ENCODE measurements at places on chromosomes 13 and 19.

DNA sequence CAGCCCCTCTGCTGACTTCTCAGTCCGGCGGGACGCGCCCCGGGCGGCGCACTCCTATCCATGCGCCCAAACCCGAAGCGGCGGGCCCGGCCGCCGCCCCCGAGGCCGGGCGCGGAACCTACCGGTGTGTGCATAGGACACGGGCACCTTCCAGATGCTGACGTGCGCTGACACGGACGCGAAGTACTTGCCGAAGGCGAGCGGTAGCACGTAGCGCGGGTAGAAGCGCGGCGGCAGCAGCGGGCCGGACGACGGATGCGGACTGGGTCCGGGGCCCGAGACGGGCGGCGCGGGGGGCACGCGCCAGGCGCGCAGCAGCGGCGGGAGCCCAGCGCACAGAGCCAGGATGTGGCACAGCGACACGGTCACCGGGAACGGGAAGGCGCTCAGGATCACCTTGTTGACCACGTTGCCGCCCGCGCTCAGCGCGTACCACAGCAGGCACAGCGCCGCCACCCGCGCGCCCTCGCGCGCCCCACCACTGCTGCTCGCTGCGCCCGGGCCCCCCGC is 338 bp downstream of the SLC35E1 start:
- no peak for DNase-seq

DNA sequence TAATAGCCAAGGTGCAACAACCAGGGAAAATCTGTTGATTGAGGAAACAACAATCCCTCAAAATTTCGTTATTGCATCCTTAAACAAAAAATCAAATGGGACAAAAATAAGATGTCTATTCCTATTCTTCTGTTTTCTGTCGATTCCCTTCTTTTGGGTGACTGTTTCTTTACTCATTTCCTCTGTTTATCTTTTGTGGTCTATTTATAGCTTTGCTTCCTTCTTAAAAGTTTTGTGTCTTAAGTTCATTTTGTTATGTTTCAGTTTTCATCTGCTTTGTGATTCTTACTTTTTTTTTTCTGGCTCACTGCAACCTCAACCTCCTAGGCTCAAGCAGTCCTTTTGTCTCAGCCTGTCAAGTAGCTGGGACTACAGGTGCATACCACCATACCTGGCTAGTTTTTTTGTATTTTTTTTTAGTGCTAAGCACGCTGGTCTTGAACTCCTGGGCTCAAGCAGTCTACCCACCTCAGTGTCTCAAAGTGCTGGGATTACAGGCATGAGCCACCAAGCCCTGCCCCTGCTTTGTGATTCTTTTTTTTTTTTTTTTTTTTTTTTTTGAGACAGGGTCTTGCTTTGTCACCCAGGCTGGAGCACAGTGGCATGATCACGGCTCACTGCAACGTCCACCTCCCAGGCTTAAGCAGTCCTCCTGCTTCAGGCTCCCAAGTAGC is 10.4 kb downstream of the ZNF146 start:
- DNase-seq = no peak

DNA sequence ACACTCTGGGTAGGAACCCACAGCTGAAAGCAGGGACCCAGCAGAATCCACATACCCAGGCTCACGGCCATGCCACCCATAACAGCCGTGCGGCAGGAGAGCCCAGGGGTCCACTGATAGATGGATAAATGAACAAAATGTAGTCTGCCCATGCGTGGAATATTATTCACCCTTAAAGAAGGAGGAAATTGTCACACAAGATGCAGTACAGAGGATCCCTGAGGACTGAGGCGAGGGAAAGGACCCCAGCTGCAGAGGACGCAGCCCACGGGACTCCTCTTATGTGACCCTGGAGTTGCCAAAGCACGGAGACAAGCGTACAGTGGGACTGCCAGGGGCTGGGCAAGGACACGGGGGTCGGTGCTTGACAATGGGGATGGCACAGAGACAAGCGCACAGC is 10.7 kb downstream of the GRTP1 start:
- DNase-seq = no peak

GRCh38 chr19:16400911-16401591 is 70.7 kb downstream of the EPS15L1 start:
- DNase-seq = no peak

- DNase-seq = no peak
Measured at GRCh38 chr19:15048885-15049541, at the start of gene CASP14. TSS of gene CASP14 (plus strand) at chr19:15049480. CDS start at chr19:15052252, 2,772 bp downstream.

GRCh38 chr13:76759877-76760276 is 126.3 kb downstream of the KCTD12 start:
- no peak for DNase-seq

DNA sequence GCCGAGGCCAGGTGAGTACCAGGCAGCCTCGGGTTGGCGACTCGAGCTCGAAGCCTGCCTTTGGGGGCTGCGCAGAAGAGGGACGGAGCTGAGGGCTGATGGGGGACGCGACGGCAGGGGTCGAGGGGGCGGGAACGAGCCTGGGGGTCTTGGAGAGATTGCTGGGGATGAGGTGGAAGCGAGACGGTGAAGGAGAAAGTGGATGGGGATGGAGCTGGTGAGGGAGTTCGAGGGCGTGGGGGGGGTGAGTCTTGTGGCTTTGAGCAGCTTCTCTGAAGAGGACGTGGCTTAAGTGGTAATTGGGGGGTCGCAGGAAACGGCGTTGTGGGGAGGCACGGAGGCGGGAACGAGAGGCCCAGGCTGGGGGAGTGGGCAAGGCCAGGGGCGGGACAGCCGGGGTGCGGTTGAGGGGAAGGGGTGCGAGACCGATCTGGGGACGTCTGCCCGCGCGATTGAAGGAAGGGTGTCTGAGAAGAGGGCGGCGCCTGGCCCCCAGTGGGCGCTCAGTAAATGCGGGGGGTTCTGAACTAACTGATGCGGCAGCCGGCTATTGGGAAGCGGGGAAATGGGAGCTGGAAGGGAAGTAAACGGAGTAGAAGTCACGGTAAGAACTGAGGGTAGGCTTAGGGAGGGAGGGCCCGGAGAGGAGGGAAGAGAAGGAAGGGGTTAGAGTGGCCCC is 426 bp downstream of the MYO9B start:
- peak; percentile 57 for DNase-seq

- DNase-seq = no peak
Measured at GRCh38 chr13:40488869-40489391, 177.5 kb downstream of the FOXO1 start.

- DNase-seq = no peak
Measured at GRCh38 chr13:112963641-112964040, 5.4 kb upstream of the MCF2L start.

DNA sequence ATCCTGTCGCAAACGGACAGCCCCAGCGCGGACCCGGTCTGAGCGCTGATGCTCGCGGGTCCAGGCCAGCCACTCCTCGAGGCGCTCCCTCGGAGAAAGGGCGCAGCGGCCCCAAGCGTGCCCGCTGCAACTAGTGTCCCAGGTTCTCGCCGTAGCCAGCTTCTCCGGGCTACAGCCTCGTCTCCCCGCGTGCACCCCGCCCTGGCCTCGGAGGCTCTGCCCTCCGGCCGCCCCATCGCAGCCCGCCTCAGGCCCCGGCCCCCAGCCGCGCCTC is 487 bp downstream of the FLT1 start:
- DNase-seq = no peak

GRCh38 chr13:99383946-99384345 is 76.7 kb upstream of the GPR183 start:
- no peak for DNase-seq

- DNase-seq = no peak
Measured at GRCh38 chr13:110806636-110807035, 93.1 kb downstream of the ING1 start.

DNA sequence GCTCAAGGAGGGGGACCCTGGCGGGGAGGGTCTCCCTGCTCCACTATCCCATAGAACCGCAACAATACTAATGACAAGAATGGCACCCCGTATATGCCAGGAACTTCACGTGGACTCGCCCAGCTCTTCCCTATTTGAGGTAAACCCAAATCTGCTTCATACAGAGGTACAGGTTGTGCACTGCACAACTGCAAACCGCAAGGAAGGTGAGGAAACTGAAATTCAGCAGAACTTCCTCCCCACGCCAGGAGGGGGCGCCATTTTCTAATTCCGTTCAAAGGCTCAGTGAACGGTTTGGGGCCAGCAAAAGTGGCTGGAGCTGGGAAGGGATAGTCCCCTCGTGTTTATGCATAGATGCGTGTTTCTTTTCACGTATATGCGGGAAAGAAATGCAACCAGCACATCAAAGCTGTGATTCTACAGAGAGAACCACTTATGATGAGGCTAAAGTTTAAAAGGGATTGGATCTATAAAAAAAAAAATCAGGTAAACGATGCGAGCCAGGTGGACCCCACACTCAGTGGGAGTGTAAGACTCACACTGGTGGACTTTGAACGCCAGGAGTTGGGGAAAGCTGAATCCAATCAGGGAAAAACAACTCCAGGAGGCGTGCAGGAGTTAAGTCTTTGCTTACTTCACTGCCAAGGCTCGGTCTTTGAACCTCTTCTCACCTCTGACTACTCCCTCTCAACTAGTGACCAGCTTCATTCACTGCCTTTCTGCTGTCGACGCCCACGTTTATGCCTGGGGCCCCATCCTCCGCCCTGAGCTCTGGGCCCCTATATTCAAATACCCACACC is 20.3 kb downstream of the C19orf81 start:
- DNase-seq = peak; percentile 35

DNA sequence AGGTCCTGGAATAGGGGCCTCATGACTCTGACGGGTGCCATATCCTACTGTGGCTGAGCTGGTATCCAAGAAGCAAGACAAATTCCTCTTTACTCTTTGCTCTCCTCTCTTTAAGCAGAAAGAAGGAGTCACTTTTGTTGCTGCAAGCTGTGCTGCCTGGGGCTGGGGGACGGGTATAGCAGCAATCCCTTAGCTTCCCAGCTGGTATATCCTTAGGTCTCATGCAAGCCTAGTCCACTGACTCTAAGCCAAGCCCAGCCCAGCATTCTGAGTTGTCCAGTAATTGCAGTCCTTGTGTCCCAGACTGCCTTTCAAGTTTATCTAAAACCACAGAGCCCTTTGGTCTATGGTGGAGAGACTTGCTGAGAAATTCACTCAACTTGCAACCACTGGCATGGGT is 893.0 kb upstream of the PRR20A start:
- no peak for DNase-seq
